Liver (tissue), 10 donors: ENCODE measurements at places on chromosomes 11 and 22. TPM values are rescaled to one million over a fixed set of nuclear protein-coding genes. Genes with fewer than 3 reads are reported as not detected.

GRCh38 chr11:5507933-5508305, 1.8 kb downstream of the UBQLN3 start:
- DNase-seq, result no peak

GRCh38 chr11:88406876-88407275, 69.3 kb upstream of the CTSC start:
- DNase-seq, result no peak

DNA sequence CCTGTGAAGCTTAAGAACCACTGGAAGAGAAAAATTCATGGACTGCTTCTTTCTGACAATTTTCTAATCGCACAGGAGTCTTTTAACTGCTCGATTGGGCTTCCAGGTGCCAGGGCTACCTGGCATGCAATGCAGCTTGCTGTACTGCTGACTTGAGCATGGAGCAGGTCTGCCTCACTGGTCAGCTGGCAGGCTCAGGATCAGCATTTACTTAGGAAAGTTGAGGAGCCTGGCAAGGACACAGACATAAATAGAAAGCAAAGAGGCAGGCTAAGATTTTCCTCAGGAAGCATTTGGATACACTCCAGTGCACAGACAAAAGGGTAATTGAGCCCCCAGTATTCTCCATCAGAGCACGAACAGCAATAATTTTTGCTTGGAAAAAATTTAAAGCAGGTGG, 163.5 kb downstream of the CSNK2A3 start:
- no peak for DNase-seq

Gene ABCC8
- not detected for total RNA-seq

Gene VSIG2
- not detected for total RNA-seq
